Right ventricle myocardium inferior (tissue), 1 donor: ENCODE measurements at places on chromosomes 11 and 22.

DNA sequence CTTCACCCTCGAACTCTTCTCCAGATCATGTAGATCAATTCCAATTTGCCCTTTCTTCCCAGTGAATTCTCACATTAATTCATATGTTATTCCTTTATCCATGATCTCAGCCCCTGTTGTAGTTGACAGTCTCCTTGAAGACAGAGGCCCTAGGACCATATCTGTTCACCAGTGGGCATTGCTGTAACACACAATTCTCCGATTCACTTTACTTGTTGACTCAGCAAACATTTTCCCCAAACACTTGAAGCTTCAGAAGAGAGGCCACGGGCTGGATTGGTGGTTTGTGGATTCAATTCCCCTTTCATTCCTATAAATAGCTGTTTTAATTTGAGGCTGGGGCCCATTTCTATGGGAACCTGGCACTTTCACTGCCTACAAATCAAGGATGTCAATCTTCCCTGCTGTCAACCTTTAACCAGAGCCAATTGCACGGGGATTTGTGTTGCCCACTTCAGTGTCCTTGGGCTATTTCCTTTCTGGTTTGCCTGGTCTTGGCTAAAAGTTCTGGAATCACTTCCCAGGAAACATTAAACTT, 393.0 kb upstream of the KIRREL3 start:
- no peak for DNase-seq

DNA sequence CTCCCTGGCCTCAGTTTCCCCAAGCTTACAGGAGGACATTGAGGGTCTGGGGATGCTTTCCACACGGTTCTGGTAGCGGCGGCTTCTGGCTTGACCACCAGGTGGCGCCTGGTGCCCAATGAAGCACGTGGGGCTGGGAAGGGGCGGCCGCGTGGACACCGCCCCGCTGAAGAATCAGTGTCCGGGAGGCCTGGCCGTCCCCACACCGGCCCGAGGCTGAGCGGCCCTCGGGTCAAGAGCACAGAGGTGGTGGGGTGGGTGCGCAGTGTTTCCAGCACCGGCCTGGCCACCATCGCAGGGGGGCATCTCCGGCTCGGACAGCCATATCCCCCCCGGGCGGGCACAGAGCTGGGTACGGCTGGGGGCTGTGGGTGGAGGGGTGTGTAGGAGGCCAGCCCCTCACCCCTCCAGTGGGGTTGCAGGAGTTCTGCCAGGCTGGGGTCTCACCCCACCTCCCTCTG, 27.8 kb upstream of the PPARA start:
- DNase-seq = peak; percentile 90

- DNase-seq = no peak
Observed at GRCh38 chr11:61362542-61362875, 335 bp downstream of the TMEM138 start.

DNA sequence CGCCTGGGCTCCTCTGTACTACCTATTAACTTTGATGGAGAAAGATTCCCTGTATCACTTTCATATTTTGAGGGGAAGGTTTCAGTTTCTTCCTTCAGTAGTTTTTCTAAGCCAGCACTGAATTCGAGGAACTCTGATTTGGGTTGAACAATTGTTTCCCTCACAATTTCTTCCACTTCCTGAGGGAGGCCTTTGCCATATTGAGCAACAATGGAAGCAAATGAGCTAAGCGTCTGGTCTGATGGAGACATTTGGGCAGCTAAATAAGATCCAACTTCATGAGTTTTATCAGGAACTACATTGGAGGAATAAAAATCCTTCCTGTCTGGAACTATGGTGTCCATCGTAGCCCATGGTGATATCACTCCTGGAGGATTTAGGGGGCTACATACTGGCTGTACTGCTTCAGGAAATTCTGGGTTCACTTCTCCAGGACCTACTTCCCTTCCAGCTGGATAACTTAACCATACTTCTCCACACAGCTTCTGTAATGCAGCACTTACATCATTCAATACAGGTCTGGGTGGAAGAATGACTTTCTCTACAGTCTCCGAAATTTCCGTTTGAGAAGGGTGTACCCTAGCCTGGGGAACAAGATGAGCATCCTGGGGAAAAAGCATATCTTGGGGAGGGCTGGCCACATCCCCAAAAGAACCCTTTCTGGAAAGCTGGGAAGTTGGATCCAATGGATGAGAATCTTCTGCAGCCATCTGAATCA, 38.9 kb upstream of the CCDC89 start:
- no peak for DNase-seq

DNA sequence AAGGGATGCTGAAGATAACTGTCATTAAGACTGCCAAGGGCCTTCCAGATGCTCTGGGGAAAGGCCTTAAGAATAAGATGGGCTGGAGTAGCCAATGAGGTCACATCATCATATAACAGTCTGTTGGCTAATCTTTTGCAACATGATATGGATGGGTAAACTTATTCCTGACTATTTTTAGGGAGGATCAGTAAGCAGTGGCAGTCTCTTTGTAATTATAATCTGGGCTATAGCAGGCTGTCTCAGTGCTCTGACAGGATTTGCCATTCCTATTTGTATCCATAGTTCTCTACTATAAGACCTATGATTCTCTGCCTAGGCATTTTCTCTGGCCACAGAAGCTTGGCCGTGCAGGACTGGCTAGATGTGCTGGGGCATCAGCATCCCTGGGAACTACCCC, 16.1 kb upstream of the CALCB start:
- DNase-seq = no peak

GRCh38 chr11:102630598-102631448, 5.7 kb upstream of the MMP20 start:
- no peak for DNase-seq

GRCh38 chr22:41285441-41285819, 557 bp downstream of the RANGAP1 start:
- DNase-seq = no peak

DNA sequence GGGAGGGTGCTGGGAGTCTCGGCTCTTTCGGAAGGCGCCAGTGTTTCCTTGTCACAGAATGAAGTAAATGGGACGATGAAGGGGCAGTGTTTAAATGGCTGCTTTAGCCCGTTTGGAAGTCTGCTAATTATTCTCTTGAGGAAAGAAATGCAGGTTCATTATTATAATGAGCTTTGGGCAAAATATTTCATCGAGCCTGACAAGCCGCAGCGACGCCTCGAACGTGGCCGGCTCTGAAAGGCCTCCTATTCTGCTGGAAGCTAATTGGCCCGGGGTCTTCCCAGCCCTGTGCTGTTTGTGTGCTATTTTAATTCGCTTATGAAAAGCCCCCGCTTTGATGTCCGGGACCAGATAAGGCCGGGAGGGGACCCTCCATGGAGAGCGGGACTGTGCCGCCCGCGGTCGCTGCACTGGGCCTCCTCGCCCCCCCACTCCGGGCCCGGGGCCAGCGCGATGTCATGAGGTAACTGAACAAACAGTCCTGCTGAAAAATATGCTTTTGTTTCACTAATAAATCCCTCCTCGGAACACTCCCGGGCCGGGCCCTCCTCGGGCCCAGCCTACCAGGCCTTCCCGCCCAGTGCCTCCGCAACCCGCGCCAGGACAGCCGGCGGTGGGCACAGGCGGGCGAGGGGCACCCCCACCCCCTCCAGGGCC, 78.4 kb downstream of the CDKN1C start:
- peak; percentile 84 for DNase-seq

DNA sequence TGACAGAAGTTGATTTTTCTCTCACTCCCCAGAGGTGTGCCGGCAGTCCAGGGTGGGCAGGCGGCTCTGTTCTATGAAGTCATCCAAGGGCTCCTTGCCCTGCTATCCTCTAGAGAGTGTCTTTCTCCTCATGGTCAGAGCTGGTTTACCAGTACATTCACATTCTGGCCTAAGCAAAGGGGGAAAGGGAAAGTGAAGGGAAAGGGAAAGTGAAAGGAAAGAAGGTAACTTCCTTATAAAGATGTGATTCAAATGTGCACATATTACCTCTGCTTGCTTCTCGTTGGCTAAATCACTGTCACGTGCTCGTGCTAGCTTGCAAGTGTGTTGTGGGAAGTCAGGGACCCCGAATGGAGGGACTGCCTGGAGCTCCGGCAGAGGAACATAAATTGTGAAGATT, 2.9 kb upstream of the HTATIP2 start:
- no peak for DNase-seq

- no peak for DNase-seq
Observed at GRCh38 chr11:106399624-106400023, 322.2 kb downstream of the AASDHPPT start.

- no peak for DNase-seq
Observed at GRCh38 chr22:26942637-26942957, 285.2 kb downstream of the MIAT start.

DNA sequence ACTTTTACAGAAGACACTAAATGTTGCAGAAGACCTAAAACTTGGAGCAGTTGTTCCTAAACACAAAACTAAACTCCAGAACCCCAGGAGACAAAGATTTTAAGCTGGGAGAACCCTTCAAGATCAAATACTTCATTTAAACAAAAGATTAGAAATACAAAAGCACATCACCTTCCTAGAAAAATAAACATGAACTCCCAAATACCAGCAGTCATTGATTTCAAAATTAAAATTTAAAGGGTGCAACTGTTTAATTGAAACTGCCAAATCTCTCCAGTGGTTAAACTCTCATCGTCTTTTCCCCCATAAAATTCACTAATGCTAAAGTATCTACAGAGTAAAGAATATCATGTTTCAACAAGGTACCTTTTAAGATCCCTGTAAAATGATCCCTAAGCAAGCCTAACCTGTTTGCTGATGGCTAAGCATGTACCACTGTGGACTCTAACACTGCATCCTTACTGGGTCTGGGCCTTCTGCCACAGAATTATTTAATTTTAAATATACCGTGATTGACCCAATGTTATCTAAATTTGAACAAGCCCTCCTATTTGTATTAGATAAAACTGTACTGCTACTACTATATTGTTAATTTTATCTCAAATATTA, 53.7 kb upstream of the CCDC34 start:
- no peak for DNase-seq
